ENCODE measurements at places on chromosomes 5 and 9.

GRCh38 chr5:39765366-39765765, 340.6 kb upstream of the DAB2 start:
- DNase-seq = no peak

DNA sequence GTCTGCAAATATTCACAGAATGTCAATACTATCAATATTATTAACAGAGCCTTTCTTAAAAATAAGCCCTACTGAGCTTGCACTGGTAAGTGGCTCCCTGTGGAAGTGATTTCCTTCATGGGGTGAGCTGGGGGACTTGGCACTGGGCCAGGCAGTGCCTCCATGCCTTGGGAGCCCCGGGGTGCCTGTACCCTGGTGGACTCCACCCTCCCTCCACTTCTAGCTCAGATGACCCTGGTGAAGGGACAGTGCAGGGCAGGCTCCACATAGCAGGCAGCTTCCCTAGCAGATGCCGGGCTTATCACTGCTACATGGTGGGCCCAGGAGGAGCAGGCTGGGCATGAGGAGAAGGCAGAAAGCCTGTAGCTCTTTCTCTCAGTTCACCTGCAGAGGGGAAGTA, 119.2 kb downstream of the DCP2 start:
- no peak for DNase-seq

GRCh38 chr9:114662081-114662989, 4.7 kb upstream of the TEX53 start:
- DNase-seq = peak; percentile 5

GRCh38 chr5:54049144-54049543, 261.2 kb downstream of the ARL15 start:
- no peak for DNase-seq

- no peak for DNase-seq
Observed at GRCh38 chr9:70136632-70137031, 93.0 kb downstream of the MAMDC2 start.
